Left ventricle myocardium superior (tissue), 1 donor: ENCODE measurements at places on chromosomes 1 and 21.

DNA sequence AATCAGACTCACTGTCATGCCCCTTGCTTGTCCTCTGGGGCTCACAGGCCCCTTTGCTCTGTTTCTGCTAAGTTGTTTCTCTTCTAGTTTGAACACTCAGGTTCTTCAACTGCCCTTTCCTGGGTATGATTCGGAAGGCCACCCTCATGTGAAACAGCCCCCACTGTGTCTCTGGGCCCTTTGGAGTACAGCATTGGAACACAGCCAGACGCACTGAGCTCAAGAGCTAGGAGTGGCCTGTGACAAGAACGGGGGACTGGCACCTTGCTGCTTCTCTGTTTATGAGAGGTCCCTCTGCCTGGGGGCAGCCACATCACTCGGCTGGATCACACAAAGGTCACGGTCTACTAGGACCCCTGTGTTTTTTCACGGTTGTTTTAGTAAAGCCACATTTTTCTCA lies 114.4 kb upstream of the ZC3H12A start:
- DNase-seq = no peak

DNA sequence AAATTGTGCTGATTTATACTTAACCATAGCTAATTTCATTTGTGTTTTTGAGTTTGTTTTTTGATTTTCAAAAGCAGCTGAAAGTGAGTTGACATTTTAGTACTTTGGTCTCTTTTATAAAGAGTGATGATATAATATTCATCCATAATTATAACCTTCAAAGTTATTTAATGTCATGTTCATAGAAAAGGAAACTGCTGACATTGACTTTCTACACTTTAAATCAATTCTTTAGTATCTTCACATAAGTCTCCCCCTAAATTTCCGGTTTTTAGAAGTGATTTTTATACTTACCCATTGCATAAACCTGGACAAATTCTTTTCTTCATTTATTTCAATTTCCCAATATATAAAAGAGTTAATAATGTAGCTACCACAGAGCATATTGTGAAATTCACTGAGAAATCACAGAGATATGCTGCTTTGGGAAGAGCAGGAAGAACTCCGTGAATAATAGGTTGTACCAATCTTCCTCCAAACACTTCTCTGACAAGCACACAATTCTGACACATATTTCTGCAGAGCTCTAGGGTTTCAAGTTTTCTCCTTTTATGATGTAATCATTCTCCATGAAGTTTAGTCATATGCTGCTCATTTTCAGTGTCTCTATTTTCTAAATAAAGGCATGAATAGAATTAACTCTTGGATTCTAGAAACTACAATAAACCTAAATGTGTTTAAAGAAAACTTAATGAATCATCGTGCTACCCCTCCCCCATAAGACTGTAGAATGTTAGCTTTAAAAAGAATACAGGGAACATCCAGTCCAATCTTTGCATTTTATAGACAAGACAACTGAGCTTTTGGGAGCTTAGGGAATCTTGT lies 25.6 kb upstream of the CDC42BPA start:
- no peak for DNase-seq

GRCh38 chr1:92343061-92343460 lies 44.2 kb downstream of the RPAP2 start:
- no peak for DNase-seq

- DNase-seq = no peak
Measured at GRCh38 chr1:221643404-221644144, 98.3 kb downstream of the DUSP10 start.

DNA sequence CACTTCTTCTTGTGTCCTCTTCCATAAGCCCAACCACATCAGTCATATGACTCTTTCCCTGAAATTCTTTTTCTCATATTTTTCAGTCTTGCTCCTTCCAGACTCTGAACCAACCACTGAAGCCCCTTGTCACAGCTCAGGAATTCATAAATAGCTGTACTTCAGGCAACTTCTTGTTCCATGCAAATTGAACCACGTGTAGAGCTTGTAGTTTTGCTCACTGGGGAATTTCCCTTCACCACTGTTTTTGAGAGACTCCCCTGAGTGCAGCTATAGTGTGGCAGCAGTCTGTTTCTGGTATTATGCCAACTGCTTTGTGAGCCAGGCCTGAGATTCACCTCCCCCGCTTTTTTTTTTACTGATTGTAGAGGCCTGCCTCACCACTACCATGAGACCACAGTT lies 150.3 kb upstream of the SPAG17 start:
- DNase-seq = no peak

- no peak for DNase-seq
Measured at GRCh38 chr21:38358666-38359065, 101.9 kb downstream of the KCNJ15 start.

GRCh38 chr1:92929461-92929860 lies 31.8 kb downstream of the DIPK1A start:
- DNase-seq = no peak

- DNase-seq = no peak
Measured at GRCh38 chr21:15272591-15272990, 207.8 kb upstream of the NRIP1 start.

DNA sequence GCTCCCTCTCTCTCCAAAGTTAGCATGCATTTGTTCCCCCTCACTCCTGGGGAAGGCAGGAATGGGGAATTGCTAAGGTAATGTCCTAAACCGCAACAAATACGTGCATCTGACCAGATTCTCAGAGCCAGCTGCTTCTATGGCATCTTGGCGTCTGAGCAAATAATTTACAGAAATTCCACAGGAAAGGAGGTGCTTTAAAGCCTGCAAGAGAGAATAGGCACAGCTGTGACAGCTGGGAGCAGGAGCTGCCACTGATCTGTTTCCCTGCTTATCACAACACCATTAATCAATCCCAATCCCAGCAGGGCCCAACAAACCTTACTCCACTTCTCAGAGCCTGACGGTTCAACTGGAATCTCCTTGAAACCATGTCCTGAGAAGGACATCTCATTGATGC lies 83.5 kb upstream of the ZNF281 start:
- no peak for DNase-seq

DNA sequence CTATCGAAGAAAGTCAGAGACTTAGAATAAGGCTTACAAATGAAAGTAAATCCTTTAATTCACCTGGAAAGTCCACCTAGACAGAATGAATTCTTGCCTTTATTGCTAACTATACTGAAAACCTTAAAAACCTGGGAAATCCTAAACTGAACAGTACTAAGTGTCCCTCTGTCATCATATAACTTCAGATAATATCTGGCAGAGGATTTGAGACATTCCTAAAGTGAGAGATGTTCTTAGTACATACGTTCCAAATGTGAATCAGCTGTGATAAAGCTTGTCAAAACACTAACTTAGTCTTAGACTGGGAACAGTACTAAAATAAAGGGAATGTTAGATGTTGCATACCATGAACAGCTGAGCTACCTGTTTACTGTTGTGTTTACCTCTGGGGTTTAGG lies 121.7 kb downstream of the TNFSF18 start:
- no peak for DNase-seq

- DNase-seq = no peak
Measured at GRCh38 chr1:173580071-173580470, 22.8 kb downstream of the SLC9C2 start.

- DNase-seq = no peak
Measured at GRCh38 chr1:156419854-156420204, 50.8 kb downstream of the RHBG start.

GRCh38 chr21:14522736-14523135 lies 23.4 kb downstream of the SAMSN1 start:
- no peak for DNase-seq
